NCI-H2171 treated with DMSO at 0.1 percent for 48 hours (cell line): ENCODE measurements at places on chromosomes 11 and 22.

- no peak for DNase-seq
Observed at GRCh38 chr11:74871037-74871436, 77.9 kb downstream of the XRRA1 start.

DNA sequence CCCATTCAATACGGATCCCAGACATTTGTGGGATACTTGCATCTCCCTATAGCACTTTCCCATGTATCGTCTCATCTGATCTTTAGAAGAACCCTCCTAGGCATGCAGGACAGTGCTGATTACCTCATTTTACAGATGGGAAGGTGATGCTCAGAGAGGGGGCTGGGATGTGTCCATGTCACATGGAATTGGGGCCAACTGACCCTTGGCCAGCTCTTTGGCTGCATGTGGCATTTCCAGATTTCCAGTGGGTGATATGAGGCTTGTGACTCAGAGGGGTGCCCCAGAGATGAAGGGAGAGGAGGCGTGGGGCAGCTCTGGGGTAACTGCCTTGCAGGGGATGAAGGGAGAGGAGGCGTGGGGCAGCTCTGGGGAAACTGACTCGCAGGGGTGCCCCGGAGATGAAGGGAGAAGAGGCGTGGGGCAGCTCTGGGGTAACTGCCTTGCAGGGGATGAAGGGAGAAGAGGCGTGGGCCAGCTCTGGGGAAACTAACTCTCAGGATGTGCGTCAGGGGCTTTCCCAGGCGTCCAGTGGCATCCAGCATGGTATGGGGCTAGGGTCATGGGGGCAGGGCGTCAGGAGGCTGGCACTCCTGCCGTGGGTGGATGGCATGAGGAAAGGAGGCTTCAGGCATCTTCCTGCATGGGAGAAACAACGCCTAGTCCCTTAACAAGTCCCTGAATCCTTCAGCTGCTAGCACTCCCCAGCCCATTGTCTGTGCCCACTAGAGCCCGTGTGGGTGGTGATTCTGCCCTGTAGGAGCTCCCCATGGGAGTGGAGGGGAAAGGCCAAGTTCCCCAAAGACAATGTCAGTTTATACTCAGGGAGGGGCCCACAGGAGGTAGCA is 11.9 kb upstream of the CERK start:
- DNase-seq, result no peak

DNA sequence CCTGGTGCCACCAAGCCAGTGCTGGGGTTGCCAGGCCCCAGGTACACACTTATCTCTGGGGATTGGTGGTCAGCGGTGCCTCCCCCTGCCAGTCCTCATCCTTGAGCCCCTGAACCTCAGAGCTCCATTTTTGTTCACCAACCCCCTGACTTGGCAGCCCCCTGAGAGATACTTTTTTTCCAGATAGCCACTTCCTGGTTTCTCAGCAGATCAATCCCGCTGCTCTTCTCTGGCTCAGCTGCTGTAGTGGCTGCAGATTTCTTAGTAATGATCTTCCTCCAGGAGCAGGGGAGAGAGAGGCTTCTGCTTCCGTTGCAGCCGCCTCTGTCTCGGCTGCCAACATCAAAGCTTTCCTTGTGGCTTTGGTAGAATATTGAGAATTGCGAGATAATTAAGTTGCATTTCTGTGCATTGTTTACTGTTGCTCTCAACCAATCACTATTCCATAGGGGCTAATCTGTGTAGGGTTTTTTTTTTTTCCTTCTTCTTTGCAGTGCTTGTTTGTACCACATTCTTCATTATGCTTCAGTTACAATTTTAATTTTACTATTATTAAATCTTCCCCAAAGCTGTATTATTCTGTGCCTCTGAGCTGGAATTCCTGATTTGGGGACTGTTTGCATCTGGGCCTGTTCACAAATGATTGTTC is 92.1 kb downstream of the PKNOX2 start:
- no peak for DNase-seq

DNA sequence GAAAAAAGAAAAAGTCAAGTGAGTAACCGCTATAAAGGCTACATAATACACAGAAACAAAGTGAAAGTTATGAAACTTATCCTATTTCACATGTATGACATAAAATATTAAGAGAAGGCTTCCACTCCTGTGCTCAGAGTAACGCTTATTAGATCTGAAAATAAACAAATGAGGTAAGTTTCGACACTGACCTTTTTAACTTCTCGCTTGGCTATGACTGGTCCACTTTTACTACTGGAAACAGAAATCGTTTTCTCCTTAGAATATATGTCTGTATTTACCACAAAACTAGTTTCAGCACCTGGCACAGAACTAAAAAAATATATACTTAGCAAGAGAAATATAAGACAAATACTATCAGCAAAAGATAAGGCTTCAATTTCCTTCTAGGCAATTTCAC is 16.4 kb downstream of the FNBP4 start:
- DNase-seq, result no peak

DNA sequence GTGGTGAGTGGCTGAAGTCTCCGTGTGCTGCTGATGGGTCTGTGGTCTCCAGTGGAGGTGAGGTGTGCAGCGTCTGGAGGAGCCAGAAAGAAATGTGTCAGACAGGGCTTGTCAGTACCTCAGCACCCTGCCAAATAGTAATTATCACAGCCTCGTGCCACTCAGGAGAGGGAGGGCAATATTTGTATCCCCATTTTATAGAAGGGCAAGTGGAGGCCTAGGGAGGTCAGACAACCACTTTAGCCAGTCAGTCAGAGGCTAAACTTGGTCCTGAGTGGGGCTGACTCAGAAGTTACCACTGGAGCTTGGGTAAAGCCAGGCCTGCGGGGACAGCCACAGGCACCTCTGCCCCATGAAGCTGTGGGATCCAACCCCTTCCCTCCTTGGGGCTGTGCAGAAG is 11.5 kb upstream of the ELF5 start:
- no peak for DNase-seq
